Kidney capillary endothelial cell (primary cell): ENCODE measurements at places on chromosomes 5 and 9.

- no peak for DNase-seq
Measured at GRCh38 chr5:38742821-38743220, 103.0 kb upstream of the OSMR start.

GRCh38 chr5:139733698-139734538 lies 61.7 kb upstream of the PSD2 start:
- no peak for DNase-seq

- DNase-seq, result no peak
Measured at GRCh38 chr9:118414676-118415075, 710.5 kb downstream of the TLR4 start.

DNA sequence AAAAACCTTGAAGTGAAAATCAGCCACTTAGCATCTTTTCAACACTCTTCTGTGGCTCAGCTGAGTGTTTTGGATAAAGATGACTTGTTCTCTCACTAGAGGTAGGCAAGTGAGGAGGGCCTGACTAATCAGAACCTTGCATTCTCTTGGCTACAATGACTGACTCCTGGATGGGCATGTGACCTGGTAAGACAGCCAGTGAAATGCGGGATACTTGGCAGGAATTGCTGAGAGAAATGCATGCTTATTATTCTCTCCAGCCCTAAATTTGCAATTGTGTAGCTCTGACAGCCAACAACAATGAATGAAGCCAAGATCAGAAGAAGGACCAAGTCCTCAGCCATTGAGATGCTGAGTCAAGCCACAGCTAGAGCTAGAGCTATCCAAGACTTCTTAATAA lies 490.5 kb upstream of the ZNF608 start:
- no peak for DNase-seq

DNA sequence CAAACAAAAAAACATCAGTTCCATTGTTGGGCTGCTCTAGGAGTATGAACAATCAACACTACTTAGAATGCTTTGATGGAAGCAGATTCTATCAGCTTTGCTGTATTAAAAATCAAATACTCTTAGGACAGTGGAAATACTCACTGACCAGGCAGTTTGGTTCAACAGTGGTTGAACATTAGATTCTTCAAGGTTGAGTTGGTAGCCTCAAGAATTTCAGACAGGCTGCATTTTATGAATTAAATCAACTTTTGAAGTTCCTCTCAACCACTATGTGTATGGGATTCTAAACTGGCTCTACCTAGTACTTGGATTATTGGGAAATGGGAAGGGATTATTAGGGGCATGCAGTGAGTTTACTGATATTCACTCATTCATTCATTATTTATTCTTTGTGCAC lies 35.0 kb downstream of the ACTBL2 start:
- no peak for DNase-seq
